Endothelial cell of umbilical vein (primary cell): ENCODE measurements at places on chromosomes 11 and 22.

GRCh38 chr11:131534611-131535010 lies 164.2 kb downstream of the NTM start:
- no peak overlapping the region for H3K27ac ChIP-seq
- no peak for DNase-seq
- no peaks in the 10 kb centered on the region for H3K27me3 ChIP-seq
- no peaks in the 10 kb centered on the region for H3K36me3 ChIP-seq
- H3K4me1 ChIP-seq: no peaks in the 10 kb centered on the region

DNA sequence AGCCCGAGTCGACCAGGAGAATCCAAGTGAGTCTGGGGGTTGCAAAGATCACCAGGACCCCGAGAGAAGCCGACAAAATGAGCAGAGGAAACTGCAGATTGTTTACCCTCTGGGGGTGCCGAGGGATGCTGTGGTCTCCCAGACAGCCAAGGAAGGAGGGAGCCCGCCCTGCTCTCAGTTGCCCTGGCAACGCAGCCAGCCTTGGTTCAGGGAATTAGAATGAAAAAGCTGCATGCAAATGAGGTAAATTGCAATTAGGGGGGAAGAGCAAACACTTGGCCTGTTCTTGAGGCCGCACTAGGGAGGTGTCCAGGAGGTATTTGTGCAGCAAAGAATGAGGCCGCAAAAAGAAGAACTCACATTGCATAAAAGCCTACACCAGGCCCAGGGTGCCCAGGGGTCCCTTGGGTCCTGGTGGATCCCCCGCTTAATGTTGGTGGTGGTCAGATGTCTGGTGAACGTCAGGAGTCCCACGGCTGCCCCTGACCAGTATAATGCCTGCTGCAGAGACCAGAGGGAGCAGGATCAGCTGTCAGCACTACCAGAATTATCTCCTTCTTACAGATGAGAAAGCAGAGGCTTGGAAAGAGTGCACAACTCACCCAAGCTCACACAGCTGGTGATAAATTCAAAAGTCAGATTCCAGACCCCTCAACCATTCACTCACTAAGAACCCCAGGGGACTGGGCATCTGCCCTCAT lies 40.3 kb upstream of the ATXN10 start:
- no peak overlapping the region for H3K4me3 ChIP-seq
- H3K4me1 ChIP-seq: no peaks in the 10 kb centered on the region
- peaks cover 37% of the 10 kb centered on the region for H3K27me3 ChIP-seq
- no peaks in the 10 kb centered on the region for H3K36me3 ChIP-seq

- no peaks in the 10 kb centered on the region for H3K27me3 ChIP-seq
- DNase-seq: no peak
- H3K27ac ChIP-seq: no peak overlapping the region
- H3K4me1 ChIP-seq: no peaks in the 10 kb centered on the region
- no peak overlapping the region for H3K4me3 ChIP-seq
These were observed 27.5 kb downstream of the TPCN2 start for GRCh38 chr11:69076129-69076791.

DNA sequence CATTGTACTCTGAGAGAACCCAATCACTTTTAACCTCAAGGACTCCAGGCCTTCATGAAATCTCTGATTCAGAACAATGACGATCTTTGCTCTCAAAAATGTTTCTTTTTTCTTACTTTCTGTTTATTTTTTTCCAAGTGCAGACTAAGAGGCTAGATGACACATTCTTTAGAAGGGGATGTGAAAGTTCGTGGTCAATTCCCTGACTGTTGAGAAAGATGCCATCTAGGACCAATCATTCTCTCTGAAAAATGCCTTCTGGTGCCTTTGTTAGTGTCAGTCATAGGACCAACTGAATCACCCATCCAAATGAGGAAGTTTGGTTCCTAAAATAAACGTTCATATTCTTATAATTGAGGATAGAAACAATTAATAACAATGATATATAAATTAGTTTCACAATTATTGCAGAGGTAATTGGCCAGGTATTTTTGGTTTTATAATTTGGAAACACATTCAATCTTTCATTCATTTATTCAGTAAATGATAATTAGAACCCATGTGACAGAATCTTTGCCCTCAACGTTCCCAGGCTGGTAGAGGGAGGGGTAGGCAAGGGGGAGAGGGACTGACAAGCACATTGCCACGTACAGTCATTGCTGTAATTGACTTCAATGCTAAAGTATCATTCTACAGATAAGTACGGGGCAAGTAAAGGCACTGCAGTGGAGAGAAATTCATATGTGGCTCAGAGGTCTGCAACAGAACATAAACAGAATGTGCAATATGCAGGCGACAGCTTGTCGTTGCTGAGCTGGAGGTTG lies 333.4 kb upstream of the MPPED2 start:
- no peaks in the 10 kb centered on the region for H3K4me1 ChIP-seq
- no peak overlapping the region for H3K27ac ChIP-seq
- peaks cover 6% of the 10 kb centered on the region for H3K27me3 ChIP-seq
- no peaks in the 10 kb centered on the region for H3K36me3 ChIP-seq

DNA sequence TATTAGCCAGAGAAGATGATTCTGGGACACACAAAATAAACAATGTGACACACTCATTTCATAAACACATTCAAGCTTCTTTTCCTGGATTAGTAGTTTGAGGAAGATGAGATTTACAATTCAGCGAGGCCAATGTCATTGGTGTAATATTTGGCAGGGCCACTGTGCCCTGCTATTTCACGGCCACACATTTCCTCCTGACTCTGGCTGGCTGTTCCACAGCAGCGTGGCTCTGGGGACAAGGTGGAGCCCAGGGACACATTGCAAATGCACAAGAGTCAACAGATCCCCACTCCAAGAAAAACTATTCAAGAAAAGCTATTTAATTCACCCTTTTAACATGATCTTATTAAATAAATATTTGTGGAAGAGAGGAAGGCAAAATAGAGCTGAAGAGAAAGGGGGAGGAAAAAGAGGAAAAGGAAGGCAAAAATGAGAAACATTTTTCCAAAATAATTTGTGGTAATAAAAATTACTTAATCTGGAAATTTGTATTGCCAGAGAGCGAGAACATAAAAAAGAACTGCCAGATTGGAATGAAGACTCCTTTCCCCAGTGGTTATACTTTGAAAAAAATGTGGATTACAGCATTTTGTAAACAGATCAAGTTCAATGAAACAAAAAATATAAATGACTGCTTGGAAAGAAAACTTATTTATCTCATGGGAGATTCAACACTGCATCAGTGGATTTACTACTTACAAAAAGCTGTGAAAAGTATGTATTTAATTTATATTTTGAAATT lies 27.1 kb downstream of the NXPE2 start:
- no peaks in the 10 kb centered on the region for H3K36me3 ChIP-seq
- no peaks in the 10 kb centered on the region for H3K4me1 ChIP-seq
- H3K27me3 ChIP-seq: no peaks in the 10 kb centered on the region
- no peak overlapping the region for H3K4me3 ChIP-seq
- no peak for DNase-seq

GRCh38 chr11:108929241-108929640 lies 264.4 kb downstream of the DDX10 start:
- DNase-seq: peak; percentile 82
- H3K4me1 ChIP-seq: peaks cover 24% of the 10 kb centered on the region
- no peaks in the 10 kb centered on the region for H3K36me3 ChIP-seq
- H3K4me3 ChIP-seq: no peak overlapping the region
- no peaks in the 10 kb centered on the region for H3K27me3 ChIP-seq
- H3K27ac ChIP-seq: peak overlapping the region; percentile 85

GRCh38 chr11:15507592-15507991 lies 392.9 kb downstream of the INSC start:
- H3K27me3 ChIP-seq: no peaks in the 10 kb centered on the region
- H3K4me1 ChIP-seq: no peaks in the 10 kb centered on the region
- no peak overlapping the region for H3K27ac ChIP-seq
- no peak overlapping the region for H3K4me3 ChIP-seq
- H3K36me3 ChIP-seq: no peaks in the 10 kb centered on the region

GRCh38 chr11:78922859-78923625 lies 348.4 kb upstream of the NARS2 start:
- H3K36me3 ChIP-seq: no peaks in the 10 kb centered on the region
- DNase-seq: no peak
- H3K4me1 ChIP-seq: no peaks in the 10 kb centered on the region

DNA sequence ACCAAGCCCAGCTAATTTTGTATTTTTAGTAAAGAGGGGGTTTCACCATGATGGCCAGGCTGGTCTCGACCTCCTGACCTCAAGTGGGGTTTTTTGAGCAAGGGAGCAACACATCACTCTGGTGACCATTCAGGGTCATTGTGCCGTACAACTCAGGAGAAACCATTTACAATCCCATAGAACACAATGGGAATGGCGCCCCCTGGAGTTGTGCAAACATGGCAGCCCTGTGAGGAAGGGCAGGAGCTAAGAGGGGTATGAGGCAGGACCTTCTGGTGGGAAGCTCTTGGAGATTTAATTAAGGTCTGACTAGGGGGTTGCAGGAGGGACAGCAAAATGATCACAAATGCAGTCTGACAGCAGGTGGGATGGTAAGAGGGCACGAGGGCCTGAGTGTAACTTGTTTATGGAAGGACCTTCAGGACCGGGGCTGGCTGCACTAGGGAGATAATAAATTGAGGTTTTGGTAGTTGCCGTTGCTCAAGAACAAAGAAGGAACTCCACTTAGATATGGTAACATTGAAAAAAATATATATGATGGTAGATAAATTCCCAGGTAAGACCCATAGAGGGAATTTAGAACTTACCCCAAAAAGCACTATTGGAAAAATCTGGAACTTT lies 9.1 kb upstream of the CSF2RB start:
- no peaks in the 10 kb centered on the region for H3K36me3 ChIP-seq
- H3K27me3 ChIP-seq: no peaks in the 10 kb centered on the region
- H3K4me3 ChIP-seq: no peak overlapping the region
- H3K27ac ChIP-seq: no peak overlapping the region

- no peak overlapping the region for H3K27ac ChIP-seq
- H3K4me1 ChIP-seq: no peaks in the 10 kb centered on the region
- H3K27me3 ChIP-seq: no peaks in the 10 kb centered on the region
- no peak overlapping the region for H3K4me3 ChIP-seq
These were observed 129.4 kb downstream of the SBF2 start for GRCh38 chr11:10164621-10165020.

DNA sequence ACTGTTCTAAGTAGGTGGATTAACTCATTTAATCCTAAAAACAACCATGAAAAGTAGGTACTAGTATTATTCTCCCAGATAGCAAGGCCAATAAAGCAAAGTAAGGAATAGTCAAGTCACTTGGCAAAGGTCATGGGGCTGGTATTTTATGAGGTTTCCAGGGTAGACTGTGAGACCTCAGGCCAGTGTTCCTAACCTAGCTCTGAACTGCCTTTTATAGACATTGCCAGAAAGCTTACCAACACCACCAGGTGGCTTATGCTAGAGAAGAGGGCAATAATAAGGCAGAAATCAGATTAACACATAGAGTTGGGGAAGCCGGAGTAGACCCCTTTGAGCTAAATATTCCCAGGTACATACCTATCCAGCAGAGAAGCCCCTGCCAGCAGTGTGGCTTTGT lies 490.9 kb upstream of the TENM4 start:
- H3K27ac ChIP-seq: no peak overlapping the region
- H3K36me3 ChIP-seq: no peaks in the 10 kb centered on the region
- no peaks in the 10 kb centered on the region for H3K4me1 ChIP-seq
- H3K27me3 ChIP-seq: no peaks in the 10 kb centered on the region

- DNase-seq: peak; percentile 95
- no peaks in the 10 kb centered on the region for H3K36me3 ChIP-seq
- peaks cover 24% of the 10 kb centered on the region for H3K4me1 ChIP-seq
- H3K27me3 ChIP-seq: no peaks in the 10 kb centered on the region
- H3K27ac ChIP-seq: peak within 1 kb of the TSS; percentile 44
These were observed at the start of gene SAMM50 for GRCh38 chr22:43955040-43955882. Gene SAMM50 (plus strand): TSS chr22:43955442. CDS start chr22:43955578, 136 bp downstream.

DNA sequence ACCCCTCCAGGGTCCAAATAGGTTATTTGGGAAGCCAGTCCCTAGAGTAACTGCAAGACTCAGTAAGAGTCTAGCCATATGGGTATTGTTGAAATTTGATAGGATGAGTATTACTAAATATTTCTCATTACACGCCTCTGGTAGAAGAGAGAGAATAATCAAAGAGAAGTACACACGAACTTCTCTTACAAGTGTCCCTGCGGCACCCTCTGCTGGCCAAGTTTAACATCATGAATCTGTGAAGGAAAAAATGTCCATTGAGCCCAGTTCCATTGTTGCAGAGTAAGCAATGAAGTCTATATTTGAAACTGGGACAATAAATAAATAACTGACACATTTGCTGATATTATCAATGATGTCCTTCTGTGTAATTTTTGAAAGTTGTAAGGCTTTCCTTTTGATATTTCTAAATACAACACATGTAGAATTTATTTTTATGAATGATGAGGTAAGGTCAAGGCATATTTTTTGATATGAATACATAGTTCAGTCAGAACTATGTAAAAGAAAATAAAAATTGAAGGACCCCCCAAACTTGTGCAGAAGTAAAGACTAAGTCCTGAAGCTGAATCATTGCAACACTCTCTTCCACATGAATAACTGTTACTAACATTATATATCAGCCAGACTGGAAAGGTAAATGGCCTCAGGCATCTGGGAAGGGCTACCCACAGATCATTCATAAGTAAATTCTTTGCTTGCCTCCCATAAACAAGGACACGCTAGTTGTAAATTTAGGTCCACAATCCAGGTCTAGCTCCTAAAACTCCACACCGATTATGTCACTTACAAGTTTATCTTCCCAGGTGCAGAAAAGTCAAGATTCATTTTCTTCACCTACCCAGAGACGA lies 10.0 kb downstream of the OR51L1 start:
- no peaks in the 10 kb centered on the region for H3K36me3 ChIP-seq
- H3K4me1 ChIP-seq: no peaks in the 10 kb centered on the region
- DNase-seq: peak; percentile 55
- no peaks in the 10 kb centered on the region for H3K27me3 ChIP-seq

GRCh38 chr11:73156114-73156513 lies 14.0 kb upstream of the FCHSD2 start:
- H3K27me3 ChIP-seq: no peaks in the 10 kb centered on the region
- no peaks in the 10 kb centered on the region for H3K36me3 ChIP-seq
- no peak overlapping the region for H3K4me3 ChIP-seq
- no peaks in the 10 kb centered on the region for H3K4me1 ChIP-seq

DNA sequence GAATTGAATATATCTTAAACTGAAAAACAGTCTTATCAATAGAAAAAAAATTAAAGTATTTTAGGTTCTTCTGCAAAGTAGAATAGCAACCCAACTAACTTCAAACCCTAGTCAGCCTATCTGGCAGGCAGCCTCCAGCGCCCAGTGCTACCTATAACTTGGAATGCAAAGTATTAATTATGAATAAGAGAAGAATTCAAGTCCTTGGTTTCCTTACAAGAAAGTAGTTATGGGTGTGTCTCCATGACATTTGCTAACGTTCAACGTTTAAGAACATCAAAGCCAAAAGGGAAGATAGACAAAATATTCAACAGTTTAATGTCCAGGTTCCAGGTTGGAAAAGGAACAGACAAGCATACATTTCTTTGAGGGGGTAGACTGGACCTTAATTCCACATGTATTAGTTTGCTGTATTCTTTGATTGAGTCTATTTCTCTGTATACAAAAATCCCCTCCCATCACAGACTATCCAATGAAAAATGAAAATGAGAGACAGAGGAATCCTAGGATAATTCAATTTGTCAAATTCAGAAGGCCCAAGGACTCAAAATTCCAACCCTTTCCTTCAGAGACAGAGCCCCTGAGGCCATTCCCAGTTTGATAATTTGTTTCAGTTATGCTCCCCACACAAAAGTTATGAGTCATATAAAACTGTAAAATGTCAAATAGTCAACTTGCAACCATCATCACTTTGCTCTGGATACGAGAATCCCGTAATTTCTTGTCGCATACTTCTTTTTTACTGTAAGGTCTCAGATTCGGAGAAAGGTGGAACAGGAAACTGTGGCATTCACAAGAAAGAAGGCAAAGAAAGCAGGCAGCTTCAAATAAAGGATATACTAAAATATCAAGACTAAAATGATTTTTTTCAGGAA lies 83.7 kb upstream of the CHRM4 start:
- peaks cover 2% of the 10 kb centered on the region for H3K4me1 ChIP-seq
- H3K27ac ChIP-seq: no peak overlapping the region
- no peak for DNase-seq
- no peaks in the 10 kb centered on the region for H3K27me3 ChIP-seq
- H3K4me3 ChIP-seq: no peak overlapping the region
